Activated CD4-positive, alpha-beta memory T cell treated with anti-CD3 and anti-CD28 coated beads, Interleukin-2, amount 10 ng/mL, durations not matched to agents 7 days and 5 days (primary cell): ENCODE measurements at places on chromosomes 4 and X. TPM values are rescaled to one million over a fixed set of nuclear protein-coding genes. Genes with fewer than 3 reads are reported as not detected.
A peak's percentile ranks its signal among the peaks of the same experiment; 100 is the strongest.

Gene CTSO
- 5.3 TPM for total RNA-seq

Gene TMEM144
- not detected for total RNA-seq

Gene LDOC1
- total RNA-seq, result 20.5 TPM

Gene VCX3A
- not detected for total RNA-seq

GRCh38 chr4:108159845-108160244 is 8.9 kb downstream of the LEF1 start:
- peaks cover 5% of the 10 kb centered on the region for H3K27me3 ChIP-seq
- no peak for DNase-seq
- H3K36me3 ChIP-seq, result peaks cover 45% of the 10 kb centered on the region
- H3K27ac ChIP-seq, result peak overlapping the region; percentile 52
- no peak overlapping the region for H3K4me3 ChIP-seq

DNA sequence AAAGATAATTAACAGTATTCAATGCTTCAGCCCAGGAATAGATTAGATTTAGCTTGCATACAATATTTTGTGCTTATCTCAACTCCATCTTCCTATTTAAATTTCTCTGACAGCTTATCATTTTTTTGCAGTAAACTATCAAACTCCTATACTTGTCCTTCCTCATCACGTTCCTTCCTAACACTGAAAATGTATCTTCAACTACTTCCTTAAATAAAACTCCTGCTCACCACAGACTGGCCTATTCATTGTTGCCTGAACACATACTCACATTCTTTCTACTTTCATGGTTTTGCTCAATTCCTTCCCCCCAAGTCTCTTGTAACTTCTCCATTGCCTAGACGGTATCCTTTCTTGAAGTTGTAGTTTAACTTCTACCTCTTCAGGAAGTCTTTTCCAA is 28.5 kb upstream of the PTPN13 start:
- H3K4me3 ChIP-seq, result no peak overlapping the region
- peaks cover 4% of the 10 kb centered on the region for H3K27me3 ChIP-seq
- no peaks in the 10 kb centered on the region for H3K36me3 ChIP-seq
- no peak for DNase-seq
- H3K27ac ChIP-seq, result no peak overlapping the region
- peaks cover 8% of the 10 kb centered on the region for H3K4me1 ChIP-seq

DNA sequence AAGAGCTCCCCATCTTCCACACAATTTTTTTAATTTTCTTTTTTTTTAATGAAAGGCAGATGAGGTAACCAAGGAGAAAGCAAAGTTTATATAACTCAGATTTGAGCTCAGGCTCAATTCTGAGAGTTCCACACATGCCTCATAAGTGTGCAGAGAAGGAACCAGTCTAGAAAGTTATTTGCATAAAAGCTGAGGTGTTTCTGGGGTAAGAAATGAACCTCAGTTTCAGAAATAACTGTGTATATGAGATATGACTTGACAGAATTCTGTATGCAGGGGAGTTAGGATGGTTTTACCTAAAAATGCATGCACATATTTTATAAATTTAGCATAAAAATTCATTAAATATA is 51.3 kb downstream of the DTHD1 start:
- no peak overlapping the region for H3K4me3 ChIP-seq
- peaks cover 24% of the 10 kb centered on the region for H3K4me1 ChIP-seq
- DNase-seq, result no peak

GRCh38 chr4:29588617-29589016 is 1131.6 kb upstream of the PCDH7 start:
- no peak for DNase-seq
- no peak overlapping the region for H3K27ac ChIP-seq
- no peaks in the 10 kb centered on the region for H3K36me3 ChIP-seq
- H3K4me3 ChIP-seq, result no peak overlapping the region
- no peaks in the 10 kb centered on the region for H3K27me3 ChIP-seq

GRCh38 chrX:30283456-30284200 is 25.6 kb downstream of the NR0B1 start:
- no peaks in the 10 kb centered on the region for H3K36me3 ChIP-seq
- DNase-seq, result no peak
- no peak overlapping the region for H3K27ac ChIP-seq
- no peaks in the 10 kb centered on the region for H3K27me3 ChIP-seq

GRCh38 chr4:8280876-8281440 is 11.4 kb downstream of the HTRA3 start:
- H3K4me3 ChIP-seq, result no peak overlapping the region
- H3K27ac ChIP-seq, result no peak overlapping the region
- no peaks in the 10 kb centered on the region for H3K36me3 ChIP-seq
- no peaks in the 10 kb centered on the region for H3K27me3 ChIP-seq

- H3K27ac ChIP-seq, result no peak overlapping the region
- no peak overlapping the region for H3K4me3 ChIP-seq
- DNase-seq, result no peak
- peaks cover 48% of the 10 kb centered on the region for H3K36me3 ChIP-seq
- H3K27me3 ChIP-seq, result no peaks in the 10 kb centered on the region
Measured at GRCh38 chrX:70331161-70331560, 41.3 kb downstream of the KIF4A start.

GRCh38 chr4:157713342-157713741 is 459.5 kb downstream of the GASK1B start:
- H3K4me3 ChIP-seq, result no peak overlapping the region
- no peaks in the 10 kb centered on the region for H3K27me3 ChIP-seq
- no peaks in the 10 kb centered on the region for H3K4me1 ChIP-seq
- no peaks in the 10 kb centered on the region for H3K36me3 ChIP-seq
- H3K27ac ChIP-seq, result no peak overlapping the region

DNA sequence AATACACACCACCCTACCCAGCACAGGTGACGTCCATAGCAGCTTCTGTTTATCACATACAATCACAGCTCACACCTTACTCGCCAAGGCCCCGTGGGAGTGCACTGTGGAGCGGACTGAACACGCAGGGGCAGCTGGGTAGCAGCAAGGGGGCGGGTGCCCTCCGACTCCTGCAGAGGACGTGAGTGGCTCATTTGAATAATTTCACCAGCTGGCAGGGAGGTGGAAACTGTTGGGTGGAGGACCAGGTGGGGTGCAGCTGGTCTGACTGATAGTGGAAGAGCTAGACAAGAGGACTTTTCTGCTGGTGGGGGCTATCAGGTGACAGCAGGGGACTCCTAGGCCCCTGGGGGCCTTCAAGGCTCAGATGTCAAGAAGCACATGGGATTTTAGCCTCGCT is 16.3 kb downstream of the MAN2B2 start:
- peaks cover 11% of the 10 kb centered on the region for H3K36me3 ChIP-seq
- H3K27ac ChIP-seq, result no peak overlapping the region
- no peaks in the 10 kb centered on the region for H3K4me1 ChIP-seq
- DNase-seq, result no peak
- no peaks in the 10 kb centered on the region for H3K27me3 ChIP-seq

DNA sequence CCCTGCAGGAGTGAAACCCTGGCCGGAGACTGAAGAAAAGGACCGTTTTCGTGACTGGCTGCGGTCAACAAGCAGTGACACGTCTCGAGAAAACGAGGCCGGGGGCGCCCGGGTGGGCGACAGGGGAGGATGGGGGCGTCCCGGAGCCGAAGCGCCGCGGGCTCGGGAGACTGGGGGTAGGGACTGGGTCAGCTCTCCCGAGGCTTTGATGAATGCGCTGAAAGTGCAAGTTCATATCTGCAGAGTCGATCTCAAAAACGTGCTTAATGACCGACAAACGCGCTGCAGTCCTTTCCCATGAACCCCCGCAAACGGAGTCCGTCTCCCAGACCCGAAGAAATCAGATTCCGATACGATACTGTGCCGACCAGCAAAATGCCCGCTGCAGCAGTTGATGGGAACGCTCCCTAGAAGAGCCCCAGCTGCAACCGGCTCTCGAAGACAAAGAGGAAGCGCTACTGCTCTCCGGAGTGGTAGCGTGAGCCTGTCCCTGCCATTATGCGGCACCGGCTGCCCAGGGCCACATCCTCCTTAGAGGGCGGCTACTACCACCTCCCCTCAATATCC is 806 bp upstream of the CD99L2 start:
- peak overlapping the region; percentile 31 for H3K27ac ChIP-seq
- peak overlapping the region; percentile 87 for H3K4me3 ChIP-seq
- peak; percentile 45 for DNase-seq
